ENCODE measurements at places on chromosomes 3 and 15. TPM values are rescaled to one million over a fixed set of nuclear protein-coding genes. Genes with fewer than 3 reads are reported as not detected.

DNA sequence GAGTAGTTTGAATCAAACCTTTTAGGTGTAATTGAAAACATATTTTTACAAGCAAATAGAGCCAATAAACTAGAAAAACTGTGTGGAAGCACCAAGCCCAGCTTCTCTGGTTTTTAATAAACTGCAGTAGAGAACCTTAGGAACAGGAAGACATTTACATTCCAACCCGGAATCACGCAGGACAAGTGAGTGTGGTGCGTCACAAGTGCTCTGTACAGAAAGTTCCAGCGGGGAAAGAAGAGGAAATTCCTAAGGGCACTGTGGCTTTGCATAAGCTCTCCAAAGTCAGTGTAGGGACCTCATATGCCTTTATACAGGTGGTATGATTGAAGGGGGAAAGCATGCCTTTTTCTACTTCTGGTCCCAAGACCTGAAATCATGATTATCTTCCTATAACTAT is 21.6 kb downstream of the COL8A1 start:
- no peak for DNase-seq

DNA sequence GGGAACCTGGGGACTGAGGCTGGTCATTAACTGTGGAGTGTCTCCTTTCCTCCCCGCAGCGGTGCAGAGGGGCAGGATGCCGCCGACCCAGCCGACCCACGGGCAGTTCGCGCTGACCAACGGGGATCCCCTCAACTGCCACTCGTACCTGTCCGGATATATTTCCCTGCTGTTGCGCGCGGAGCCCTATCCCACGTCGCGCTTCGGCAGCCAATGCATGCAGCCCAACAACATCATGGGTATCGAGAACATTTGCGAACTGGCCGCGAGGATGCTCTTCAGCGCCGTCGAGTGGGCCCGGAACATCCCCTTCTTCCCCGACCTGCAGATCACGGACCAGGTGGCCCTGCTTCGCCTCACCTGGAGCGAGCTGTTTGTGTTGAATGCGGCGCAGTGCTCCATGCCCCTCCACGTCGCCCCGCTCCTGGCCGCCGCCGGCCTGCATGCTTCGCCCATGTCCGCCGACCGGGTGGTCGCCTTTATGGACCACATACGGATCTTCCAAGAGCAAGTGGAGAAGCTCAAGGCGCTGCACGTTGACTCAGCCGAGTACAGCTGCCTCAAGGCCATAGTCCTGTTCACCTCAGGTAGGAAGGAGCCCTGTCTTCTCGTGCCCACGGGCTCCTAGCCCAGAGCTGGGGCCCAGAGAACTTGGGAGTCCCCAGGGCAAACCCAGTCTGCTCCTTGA is 3.7 kb downstream of the NR2F2 start:
- DNase-seq: no peak

DNA sequence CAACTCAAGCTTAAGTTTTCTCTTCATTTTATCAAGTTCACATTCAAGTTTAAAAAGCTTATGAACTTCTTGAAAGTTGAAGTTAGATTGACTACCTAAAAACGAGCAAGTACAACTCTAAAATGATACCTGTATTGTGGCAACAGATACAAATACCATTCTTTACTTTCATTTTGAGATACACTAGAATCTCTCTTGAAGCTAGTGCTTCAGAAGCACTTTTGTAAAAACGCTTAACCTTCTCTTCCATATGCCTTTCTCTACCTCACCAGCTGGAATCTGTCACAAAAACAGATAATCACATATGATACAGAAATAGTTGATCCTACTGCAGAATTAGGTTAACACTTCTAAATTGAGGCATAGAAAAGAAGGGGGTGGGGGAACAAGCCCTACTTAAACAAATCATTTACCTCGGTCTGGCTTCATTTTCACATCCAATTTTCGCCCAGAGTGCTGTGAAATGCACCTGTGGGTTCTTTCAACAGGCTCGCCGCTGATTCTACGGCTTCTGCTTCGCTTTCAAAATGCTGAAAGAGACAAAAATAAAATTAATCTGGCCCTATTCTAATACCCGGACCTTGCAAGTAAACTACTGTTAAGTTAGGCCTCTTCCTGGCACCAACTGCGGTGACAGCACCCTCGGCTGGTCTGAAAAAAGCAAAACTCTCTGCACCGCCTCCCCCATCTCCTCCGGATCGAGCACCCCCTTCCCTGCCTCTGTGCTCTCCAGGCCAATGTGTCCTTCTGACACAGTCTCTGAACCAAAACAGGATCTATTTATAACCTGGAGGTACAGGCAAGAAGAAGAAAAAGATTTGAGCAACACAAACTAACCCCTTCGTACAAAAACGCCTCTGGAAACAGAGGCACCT is 1.4 kb downstream of the ATOSA start:
- DNase-seq: no peak

GRCh38 chr15:26661748-26662147 is 111.1 kb downstream of the GABRB3 start:
- DNase-seq: no peak

- no peak for DNase-seq
These were observed 20.8 kb downstream of the AKAP13 start for GRCh38 chr15:85401108-85401774.

GRCh38 chr15:28989239-28989830 is 103.6 kb downstream of the APBA2 start:
- no peak for DNase-seq

- no peak for DNase-seq
These were observed 34.5 kb downstream of the RAB27A start for GRCh38 chr15:55254916-55255679.

- no peak for DNase-seq
These were observed 122.0 kb downstream of the KLF13 start for GRCh38 chr15:31448635-31448979.

- no peak for DNase-seq
These were observed 44.2 kb upstream of the BCL2A1 start for GRCh38 chr15:80015156-80015555.

DNA sequence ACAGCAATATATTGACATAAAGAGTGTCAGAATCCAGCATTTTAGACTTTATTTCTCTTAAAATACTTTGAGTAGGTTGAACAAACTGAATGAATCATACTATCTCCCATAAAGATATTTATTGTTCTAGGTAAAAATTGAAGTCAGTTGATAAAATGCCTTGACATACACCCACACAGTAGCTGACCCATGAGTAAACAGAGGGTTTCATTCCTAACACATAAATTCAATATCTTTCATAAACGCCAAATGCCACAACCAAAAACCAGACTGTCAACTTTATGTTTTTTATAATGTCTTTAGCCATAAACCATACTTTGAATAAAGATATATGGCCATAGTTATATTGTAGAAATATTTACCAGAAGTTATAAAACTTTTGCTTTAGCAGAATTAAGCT is 742.4 kb downstream of the NAALADL2 start:
- DNase-seq: no peak

OR5K2 gene
- not detected for total RNA-seq

DNA sequence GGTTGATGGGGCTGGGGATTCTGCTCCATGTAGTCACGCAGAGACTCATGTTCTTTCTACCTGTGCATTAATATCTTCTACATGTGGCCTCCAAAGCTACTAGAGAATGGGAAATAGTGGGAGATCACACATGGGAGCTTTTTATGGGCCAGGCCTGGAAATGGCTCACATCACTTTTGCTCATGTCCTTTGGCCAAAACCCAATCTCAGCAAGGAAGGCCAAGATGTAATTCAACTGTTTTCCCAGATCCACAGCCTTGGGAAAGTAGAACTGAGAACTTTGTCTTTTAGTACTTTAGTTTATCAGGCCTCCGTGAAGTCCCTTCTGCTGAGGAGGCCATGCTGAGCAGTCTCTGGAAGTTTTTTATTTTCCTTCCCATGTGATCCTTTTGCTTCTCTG is 73.2 kb upstream of the SLC4A7 start:
- DNase-seq: no peak

- DNase-seq: no peak
These were observed 249.5 kb upstream of the EOMES start for GRCh38 chr3:27971600-27971999.

DNA sequence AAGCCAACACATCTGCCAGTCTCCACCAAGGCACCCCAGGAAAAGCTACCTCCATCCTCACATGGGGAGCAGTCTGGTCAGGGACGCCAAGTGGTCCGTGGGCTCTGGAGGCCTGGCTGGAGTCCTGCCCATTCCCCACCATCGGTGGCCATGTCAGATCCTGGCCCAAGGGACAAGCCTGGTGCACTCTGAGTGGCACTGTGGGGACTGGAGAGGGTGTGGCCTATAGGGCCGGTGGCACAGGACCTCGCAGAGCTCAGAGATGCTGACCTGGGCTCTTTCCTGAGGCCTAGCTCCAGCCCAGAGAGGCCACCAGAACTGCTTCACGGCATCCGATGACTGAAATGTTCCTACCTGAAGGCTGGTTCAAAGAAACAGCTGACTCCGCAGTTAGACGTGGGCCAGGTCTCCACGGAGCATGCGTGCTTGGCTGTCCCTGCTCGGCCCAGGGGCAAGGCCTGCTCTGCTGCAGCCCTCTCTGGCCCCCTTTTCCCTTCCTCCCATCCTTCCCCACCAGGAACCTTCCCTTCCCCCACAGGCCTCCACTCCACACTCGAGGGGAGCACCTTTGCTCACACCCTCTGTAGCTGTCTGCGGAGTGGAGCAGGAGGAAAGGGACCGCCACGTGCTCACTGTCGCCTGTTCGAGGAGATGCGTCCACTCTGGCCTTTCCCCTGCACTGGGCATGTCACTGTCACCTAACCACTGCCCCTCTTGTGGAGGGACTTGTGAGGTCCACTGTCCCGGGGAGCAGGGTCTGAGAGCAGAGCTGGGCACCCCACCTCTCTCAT is 119.3 kb downstream of the CHSY1 start:
- no peak for DNase-seq

- no peak for DNase-seq
These were observed 1.9 kb downstream of the RUBCN start for GRCh38 chr3:197734667-197735318.

NKTR gene
- total RNA-seq: 142 TPM

CCNB2 gene
- total RNA-seq: 40.9 TPM

DNA sequence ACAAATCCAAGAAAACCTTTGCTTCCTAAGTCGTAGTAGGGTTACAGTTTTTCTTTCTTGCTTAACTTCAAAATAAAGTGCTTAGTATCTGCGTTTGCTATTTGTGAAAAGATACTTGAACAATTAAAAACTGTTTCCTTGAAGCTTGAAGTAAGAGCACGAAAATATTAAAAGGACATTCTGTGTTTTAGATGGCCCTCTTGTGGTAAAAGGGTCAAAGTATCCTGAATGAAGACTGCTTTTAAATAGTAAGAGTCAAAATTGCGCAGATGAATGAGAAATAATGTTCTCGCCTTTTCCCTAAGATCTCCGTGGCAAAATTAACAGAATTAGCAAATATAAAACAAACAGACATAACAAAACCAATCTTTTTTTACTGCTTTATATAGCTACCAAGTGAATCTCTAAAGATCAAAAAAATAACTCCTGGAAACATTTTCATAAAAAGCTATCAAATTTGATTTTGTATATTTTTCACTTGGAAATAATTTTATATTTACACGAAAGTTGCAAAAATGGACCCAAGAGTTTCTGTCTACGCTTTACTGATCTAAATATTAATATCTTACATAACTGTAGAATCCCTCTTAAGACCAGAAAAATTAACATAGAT is 175.4 kb downstream of the MBNL1 start:
- DNase-seq: no peak

GRCh38 chr3:165837058-165837525 is at the start of gene BCHE:
BCHE (minus strand) TSS chr3:165837423; CDS start chr3:165831033, 6,390 bp downstream.
- DNase-seq: no peak

- DNase-seq: no peak
These were observed 183.8 kb downstream of the ATG7 start for GRCh38 chr3:11455956-11456355.

IMPG2 gene
- 0.82 TPM for total RNA-seq

MPI gene
- 39.6 TPM for total RNA-seq

TEX55 gene
- not detected for total RNA-seq

DNA sequence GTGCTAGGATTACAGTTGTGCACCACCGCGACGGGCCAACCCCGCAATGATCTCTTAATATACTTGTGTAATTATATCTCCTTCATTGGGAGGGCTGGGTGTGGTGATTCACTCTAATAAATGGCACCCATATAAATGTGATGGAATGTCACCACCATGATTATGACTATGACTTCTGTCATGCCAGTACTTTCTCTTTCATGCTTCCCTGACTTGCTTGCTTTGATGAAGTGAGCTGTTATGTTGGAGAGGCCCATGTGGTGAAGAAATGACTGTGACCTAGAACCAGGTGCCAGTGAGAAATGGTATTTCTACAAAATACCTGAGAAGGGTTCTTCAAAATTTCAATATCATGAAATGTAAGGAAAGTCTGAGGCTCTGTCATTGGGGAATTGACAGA is 24.4 kb upstream of the TP63 start:
- no peak for DNase-seq

GRCh38 chr3:167162083-167162482 is 218.0 kb downstream of the ZBBX start:
- DNase-seq: no peak

DNA sequence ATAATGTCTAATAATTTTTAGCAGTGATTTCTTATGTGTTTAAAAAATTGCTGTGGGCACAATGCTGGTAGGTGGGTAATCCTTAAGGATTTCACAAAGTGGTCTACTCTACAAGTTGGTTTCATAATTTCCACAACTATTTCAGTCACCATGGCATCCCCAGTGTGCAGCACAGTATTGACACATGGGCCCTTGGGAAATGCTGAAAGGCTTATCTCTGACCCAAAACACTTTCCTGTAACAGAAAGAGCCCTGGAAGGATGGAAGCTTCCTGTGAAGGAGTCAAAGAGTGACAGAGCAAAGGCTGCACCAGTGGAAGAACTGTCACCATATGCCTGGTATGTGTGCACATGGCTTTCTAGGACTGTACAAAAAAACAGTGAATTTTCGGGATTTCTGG is 153.7 kb downstream of the ANO10 start:
- no peak for DNase-seq

GRCh38 chr15:65791335-65792137 is 557 bp downstream of the DENND4A start:
- DNase-seq: peak; percentile 48

DNA sequence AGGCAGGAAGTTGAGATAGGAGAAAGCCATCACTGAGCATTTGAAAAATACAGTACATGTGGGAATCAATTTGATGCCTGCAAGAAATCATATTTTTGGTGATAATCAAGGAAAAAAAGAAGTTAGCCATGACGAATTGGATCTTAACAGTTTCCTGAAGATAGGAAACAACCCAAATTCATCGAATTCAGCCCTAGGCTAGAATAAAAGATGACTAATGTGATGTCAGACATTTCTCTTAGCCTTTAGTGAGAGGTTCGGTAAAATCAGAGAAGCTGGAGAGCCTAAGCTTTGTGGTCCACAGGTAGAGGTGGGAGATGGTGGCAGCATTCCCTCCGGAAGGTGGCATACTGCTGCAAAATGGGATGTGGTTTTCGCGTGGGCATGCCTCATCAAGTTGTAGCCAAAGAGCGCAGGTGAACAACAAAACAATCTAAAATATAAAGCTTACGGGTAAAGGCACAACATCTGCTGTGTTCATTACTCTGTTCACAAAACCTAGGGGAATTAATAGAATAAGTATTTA is 144.1 kb upstream of the ALCAM start:
- DNase-seq: no peak

GRCh38 chr3:56125358-56126005 is 342.8 kb downstream of the ERC2 start:
- DNase-seq: no peak

GHRL gene
- total RNA-seq: 45.8 TPM

- no peak for DNase-seq
These were observed 54.1 kb upstream of the ATP2C1 start for GRCh38 chr3:130839813-130840212.

GRCh38 chr3:16720367-16720940 is 115.2 kb upstream of the DAZL start:
- no peak for DNase-seq

BLM gene
- total RNA-seq: 19.6 TPM
